ENCODE measurements at places on chromosomes 1 and 21.

DNA sequence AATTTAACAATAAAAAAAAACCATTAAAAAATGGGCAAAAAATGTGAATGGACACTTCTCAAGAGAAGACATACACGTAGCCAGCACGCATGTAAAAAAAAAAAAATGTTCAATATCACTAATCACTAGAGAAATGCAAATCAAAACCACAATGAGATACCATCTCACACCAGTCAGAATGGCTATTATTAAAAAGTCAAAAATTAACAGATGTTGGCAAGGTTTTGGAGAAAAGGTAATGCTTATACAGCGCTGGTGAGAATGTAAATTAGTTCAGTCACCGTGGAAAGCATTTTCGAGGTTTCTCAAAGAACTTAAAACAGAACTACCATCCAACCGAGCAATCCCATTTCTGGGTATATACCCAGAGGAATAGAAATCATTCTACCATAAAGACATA, 1091.5 kb upstream of the B3GALT2 start:
- DNase-seq = no peak

DNA sequence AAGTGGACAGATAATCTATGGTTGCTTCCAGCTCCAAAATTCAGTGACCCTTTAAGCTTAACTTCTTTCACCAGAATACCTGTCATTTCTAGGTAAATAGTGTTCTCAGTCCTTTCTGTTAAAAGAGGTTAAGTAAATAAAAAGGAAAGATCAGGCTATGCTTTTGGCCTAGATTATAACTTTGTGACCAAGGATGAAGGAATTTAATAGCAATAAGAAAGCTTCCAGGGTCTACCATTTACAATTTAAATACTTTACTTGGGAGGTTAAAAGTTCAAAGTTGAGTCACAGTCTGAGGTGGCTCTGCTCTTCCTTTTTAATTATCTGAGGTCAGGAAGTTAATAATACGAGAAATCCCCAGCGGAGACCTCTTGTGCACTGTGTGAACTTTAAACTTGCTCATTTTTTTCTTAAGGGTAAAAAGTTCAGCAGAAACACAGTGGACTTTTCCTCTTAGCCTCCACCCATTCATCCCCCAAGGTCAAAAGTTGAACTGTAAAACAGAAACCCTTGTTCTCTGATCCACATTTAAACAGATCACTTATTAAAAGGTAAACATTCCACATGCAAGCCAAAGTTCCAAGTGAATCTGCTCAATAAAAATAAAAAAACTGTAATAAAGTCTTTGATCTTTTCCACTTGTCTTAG, 187.1 kb downstream of the NRIP1 start:
- DNase-seq = no peak

- no peak for DNase-seq
Measured at GRCh38 chr1:243471026-243471685, 215.3 kb downstream of the SDCCAG8 start.

DNA sequence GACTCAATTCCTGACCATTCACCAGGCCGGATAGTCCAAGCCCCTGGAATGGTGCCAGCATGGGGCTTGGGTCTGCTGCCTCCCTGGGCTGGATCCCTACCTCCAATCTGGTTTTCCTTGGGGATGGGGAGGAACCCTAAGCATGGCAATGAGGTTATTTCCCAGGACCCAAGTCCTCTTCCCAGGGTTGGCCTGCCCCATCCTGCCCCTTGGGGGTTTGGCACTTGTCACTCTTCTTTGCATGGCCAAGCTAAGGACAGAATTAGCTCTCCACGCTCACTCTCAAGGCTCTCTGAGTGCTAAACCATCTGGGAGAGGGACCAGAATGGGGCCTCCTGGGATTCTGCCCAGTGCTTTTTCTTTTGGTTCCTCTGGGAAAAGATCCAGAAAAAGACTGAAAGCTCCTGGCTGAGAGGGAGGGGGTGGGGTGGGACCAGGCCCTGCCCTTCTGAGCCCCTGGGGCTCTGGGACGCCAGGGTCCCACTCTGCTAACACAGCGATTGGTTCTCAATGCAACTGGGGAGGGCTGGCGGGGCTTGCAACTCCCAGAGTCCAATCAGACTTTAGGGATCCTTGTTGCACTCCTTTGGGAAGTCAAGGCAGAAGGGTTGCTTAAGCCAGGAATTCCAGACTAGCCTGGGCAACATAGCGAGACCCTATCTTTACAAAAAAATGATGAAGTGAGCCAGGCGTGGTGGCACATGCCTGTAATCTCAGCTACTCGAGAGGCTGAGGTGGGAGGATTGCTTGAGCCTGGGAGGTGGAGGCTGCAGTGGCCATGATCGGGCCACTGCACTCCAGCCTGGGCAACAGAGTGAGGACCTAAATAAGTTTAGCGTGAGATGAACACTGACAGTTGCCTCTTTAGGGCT, 52.7 kb downstream of the DHRS3 start:
- peak; percentile 33 for DNase-seq

DNA sequence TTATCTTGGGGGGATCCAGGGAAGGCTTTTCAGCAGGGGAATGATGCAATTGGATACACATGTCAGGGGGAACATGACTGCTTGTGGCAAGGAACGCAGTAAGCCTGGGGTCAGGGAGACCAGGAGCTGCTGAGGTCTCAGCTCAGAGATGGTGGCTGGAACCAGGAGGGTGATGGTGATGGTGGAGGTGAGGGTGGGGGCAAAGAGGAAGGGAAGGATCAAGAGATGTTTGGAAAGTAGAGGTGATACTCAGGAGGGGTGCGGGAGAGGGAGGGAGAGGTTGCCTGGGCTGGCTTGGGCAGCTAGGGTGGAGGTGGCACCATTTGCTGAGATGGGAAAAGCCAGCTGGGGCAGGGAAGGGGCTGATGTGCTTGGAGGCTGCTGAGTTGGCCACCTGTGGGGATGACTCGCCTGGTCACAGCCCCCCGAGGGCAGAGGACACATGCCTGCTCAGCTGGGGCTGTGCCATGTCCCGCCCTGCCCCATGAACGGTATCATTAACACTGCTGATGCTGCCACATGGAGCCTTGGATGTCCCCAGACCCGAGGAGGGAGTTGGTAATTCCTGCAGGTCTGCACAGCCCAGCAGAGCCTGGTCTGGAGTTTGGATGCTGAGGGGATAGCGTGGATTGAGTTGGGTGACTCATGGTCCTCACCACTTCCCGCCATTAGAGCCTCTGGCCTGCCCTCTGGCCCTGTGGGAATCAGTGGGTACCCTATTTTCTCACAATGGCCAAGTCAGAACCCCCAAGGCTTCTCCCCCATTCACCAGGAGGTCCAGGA, 6.3 kb upstream of the PADI1 start:
- DNase-seq = no peak

DNA sequence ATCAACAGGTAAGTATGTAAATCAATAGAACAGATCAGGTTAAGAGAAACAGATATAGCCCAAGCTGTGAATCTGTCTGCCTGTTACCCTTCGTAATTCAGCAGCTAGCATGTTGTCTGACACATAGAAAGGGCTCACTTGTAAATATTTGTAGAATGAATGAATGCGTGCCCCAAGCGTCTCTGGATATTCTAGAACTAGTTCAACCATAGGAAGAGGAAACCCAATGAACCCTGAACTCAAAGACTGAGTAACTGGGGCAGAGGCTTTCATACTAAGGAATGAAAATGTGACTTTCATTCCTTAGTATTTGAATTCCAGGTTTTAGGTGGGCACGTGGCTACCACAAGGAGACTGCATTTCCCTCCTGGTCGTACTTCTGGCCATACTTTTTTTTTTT, 60.1 kb upstream of the SMYD2 start:
- no peak for DNase-seq

DNA sequence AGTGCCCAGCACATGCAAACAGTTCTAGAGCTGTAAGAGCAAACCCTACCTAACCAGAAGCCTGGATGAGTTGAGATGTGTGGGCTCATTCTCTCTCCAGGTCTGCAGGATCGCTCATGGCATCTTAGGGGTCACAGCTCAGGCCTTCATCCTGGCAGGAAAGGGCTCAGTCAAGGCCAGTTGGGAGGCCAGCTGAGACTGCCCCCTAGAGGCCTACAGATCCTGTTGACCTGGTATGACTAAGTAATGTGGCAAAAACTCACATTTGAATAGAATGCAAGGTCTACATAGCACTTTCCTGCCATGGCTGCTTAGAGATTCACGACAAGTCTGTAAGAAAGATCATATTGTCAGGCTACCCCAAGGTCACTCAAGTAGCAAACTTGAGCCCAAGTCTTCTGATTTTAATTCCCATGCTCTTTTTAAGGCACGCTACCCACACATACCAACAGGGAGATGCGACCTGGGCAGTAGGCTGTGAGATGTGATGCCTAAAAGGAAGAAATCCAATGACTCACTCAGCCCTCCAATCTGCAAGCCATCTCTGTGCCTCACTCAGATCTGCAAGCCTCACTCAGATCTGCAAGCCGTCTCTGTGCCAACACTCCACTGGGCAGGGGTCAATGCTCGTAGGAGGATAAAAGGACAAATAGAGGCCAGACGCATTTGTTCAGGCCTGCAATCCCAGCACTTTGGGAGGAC, 5.1 kb upstream of the CAPN8 start:
- DNase-seq = peak; percentile 57

GRCh38 chr1:202010180-202011015, at the start of gene ELF3:
ELF3 (plus strand) TSS chr1:202010587; CDS start chr1:202011137, 550 bp downstream.
- DNase-seq = peak; percentile 88

DNA sequence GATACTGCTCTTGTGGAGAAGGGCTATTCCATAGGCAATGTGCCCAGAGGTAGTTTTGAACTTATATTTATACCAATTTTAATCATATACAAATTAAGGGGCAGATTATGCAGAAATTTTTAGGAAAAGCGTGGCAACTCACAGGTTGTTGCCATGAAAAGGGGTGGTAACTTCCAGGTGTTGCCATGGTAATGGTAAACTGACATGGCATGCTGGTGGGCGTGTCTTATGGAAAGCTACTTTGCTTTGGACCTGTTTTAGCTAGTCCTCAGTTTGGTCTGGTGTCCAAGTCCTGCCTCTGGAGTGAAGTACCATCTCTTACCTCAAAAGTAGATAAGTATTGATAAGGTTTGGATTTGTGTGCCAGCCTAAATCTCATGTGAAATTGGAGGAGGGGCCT, 7.9 kb upstream of the IL23R start:
- no peak for DNase-seq

- peak; percentile 57 for DNase-seq
Measured at GRCh38 chr1:219523411-219523810, 89.5 kb downstream of the ZC3H11B start.

- no peak for DNase-seq
Measured at GRCh38 chr1:178702146-178702545, 22.9 kb upstream of the RALGPS2 start.

GRCh38 chr1:108792420-108792819, 45.9 kb downstream of the STXBP3 start:
- DNase-seq = no peak

GRCh38 chr1:205450448-205450847, 5.4 kb downstream of the BLACAT1 start:
- no peak for DNase-seq

GRCh38 chr1:207343675-207344074, 22.2 kb downstream of the CD55 start:
- DNase-seq = no peak

DNA sequence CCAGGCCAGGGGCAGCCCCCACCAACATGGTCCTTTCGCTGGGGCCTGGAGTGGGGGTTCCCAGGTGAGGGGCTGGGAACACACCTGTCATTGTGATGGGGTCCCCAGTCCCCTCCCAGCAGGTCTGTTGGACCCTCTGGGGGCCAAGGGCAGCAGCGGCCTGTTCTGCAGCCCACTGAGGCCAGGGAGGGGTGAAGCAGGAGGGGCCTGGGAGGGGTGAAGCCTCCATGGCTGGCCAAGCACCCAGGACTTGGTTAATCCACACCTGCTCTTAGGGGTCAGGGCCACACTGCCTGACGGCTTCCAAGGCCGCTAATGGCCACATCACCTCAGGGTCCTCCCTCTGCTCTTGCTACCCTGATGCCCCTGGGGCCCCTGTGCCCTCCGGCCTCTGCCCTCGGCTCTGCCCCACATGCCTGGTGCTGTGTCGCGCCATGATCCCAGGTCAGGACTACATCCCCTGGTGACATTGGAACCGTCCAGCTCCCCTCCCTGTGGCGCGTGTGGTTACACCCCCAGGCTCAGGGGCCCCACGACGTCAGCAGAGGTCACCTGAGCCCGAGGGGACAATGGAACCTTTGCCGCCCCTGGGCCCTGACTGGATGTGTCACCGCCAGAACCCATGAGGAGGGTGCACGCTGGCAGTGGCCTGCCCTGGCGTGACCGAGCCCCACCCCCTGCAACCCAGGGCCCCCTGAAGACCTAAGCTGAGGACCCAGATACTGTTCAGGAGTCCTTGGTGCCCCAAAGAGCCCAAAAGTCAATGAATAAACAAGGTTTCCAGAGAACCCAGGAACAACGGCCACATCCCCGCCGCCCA, 7.0 kb downstream of the TNFRSF18 start:
- DNase-seq = no peak

DNA sequence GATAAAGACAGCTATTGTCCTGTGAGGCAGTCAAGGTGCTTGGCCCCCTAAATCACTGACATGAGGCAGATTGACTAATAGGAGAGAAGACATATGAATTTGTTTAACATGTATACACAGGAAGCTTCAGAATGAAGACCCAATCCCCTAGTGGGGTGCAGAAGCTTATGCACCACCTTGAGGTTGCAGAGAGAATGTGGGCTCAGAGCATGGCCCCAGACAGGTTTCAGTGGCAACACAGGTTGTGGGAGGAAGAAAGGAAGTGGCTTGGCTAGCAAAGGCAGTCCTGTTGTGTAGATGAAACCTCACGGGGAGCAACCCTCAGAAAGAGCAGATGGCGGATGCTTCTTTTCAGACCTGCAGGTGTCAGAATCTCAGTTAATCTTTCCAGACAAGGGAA, 37.0 kb upstream of the PARP1 start:
- no peak for DNase-seq

DNA sequence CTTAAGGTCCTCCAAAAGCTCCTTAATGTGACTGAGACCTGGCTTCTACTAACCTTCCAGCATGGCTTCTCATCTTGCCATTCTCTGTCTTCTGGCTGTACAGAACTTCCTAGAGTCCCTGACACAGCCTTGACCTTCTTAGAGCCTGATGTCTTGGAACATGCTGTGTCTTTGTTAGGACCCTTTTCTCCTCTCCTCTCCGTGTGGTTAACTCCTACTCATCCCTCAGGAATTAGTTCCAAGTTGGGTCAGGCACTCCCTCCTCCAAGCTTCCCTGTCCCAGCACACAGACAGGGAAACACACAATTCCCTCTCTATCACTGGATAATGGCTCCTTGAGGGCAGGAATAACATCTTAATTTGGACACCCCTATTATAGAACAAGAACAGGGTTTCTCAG, 275.4 kb upstream of the USP24 start:
- no peak for DNase-seq

DNA sequence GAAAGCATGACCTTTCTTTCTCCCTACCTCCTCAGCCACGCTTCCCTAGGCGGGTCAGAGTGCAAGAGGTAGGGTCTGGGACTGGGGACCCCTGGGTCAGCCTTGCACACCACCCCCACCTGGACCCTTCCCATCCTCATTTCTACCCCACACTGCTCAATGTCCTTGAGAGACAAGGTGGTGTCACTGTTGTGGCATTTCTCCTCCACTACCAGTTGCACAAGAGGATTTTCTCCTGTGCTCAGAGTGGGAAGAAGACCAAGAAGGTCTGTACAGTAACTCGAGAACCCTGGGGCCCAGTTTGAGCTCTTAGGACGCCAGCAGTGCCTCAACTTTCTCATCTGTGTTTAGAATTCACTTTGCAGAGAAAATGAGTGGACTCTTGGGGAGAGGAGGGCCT, 49.4 kb upstream of the CD34 start:
- no peak for DNase-seq

All from NCI-H1092 (cell line).